ENCODE measurements at places on chromosomes 1 and 21. TPM values are rescaled to one million over a fixed set of nuclear protein-coding genes. Genes with fewer than 3 reads are reported as not detected.

- DNase-seq = peak; percentile 83
These were observed 59.1 kb downstream of the CAMK2N1 start for GRCh38 chr1:20426923-20427322.

DNA sequence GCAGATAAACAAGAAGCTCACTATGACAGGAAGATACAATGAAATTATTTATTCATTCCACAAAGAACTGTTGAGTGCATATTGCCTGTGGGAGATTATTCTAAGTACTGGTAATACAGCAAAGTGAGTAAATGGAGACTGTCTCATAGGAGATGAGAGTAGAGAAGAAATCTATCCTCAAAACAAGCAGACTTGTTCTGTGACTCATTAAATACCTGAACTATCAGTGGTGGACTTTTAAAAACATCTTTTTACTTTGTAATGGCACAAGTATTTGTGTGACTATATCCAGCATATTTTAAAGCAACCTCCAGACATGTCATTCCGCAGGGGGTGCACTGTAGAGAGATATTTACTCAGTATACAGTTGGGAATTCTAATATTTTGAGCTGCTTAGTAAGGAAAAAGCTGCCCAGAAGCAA lies 259.2 kb downstream of the FMN2 start:
- no peak for DNase-seq

GRCh38 chr1:223738465-223739365 lies 26.4 kb downstream of the CAPN2 start:
- no peak for DNase-seq

- DNase-seq = peak; percentile 57
These were observed 1.1 kb downstream of the NMNAT2 start for GRCh38 chr1:183416850-183417771.

GRCh38 chr1:27561124-27561899 lies 42.6 kb downstream of the AHDC1 start:
- no peak for DNase-seq

GRCh38 chr1:17163789-17164666 lies 40.9 kb upstream of the PADI1 start:
- peak; percentile 33 for DNase-seq

DNA sequence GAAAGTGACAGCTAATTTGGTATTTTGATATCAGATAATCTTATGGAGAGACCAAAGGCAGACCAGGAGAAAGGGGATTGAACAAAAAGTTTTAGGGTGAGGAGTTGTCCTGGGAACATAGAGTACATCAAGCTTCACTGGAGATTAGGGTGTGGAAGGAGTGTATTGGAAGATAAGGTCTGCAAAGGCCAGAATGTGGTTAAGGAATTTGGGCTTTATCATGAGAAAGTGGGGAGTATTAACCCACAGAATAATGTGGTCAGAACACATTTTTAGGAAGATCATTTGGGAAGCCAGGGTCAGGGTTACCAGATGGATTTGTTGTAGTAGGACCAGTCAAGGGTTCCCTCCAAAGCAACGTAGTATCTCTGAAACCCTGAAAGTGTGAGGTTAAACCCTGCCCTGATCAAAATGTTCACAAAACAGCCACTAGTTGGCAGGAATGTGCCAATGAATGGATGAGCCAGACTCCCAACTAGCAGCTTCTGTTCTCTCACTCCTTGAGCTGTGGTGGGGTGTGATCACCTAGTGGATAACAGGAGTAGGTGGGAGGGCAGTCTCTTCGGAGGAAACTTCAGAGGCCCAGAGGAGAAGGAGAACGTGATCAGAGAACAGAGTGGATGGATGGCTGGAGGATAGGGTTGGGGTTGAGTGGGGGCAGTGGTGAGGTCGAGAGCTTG lies 35.8 kb downstream of the SLC2A1 start:
- peak; percentile 62 for DNase-seq

- no peak for DNase-seq
These were observed 20.5 kb downstream of the MAPKAPK2 start for GRCh38 chr1:206705191-206705590.

DNA sequence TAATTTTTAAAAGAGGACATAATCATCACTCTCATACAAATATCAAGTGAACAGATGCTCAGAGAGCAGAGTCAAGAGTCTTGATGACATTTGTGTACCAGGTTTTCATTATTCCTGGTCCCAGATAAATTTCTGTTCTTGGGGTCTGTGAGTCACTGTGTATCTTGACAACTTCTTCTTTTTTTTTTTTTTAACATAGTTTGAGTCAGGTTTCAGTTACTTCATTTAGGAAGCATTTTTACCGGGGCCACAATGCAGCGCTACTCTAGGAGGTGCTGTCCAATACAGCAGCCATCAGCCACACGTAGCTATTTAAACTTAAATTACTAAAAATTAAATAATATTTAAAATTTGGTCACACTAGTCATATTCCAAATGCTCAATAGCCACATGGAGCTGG lies 188.1 kb upstream of the SAMSN1 start:
- no peak for DNase-seq

- no peak for DNase-seq
These were observed 51.4 kb upstream of the GJA8 start for GRCh38 chr1:147851149-147851548.

DNA sequence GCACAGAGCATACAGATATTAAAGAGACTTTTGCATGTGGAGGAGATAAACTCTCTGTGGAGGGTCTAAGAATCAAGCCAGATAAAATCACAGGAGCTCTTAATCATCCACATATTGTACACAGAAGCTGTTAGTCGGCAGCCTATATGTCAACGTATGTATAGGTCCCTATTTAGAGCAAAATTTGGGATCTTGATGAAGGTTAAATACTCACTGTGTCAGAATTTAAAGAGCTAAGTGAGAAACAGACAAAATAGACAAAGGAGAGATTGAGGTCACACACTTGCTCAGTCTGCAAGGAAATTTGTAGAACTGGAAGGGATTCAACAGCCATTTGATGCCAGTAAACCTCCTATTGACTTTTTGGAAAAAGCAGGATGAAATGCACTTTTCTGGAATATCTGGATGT lies 4.1 kb upstream of the IRF2BP2 start:
- peak; percentile 59 for DNase-seq

- DNase-seq = no peak
These were observed 1893.8 kb downstream of the NCAM2 start for GRCh38 chr21:22892028-22892427.

- DNase-seq = peak; percentile 90
These were observed 369.1 kb upstream of the VAMP3 start for GRCh38 chr1:7401814-7402547.

- peak; percentile 20 for DNase-seq
These were observed 94.5 kb downstream of the ROR1 start for GRCh38 chr1:63868268-63868781.

GRCh38 chr1:235722858-235723257 lies 73.3 kb upstream of the GNG4 start:
- no peak for DNase-seq

DNA sequence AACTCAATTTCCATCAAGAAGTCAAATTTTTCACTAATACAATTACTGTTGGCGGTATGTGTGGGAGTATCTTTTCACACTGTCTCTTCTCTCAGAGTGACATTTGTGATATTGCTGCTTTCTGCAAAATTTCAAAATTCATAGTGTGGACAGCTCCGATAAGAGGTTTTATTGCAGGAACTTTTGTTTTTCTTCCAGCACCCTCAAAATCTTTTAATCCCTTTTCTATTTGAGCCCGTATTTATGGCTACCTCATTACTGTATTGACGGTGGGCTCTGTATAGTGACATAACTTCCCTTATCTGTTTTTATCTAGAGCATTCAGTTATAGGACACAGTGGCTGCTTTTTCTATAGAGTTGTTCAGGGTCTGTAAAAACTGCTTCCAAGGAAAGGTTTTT lies 794.4 kb upstream of the TMPRSS15 start:
- no peak for DNase-seq

- no peak for DNase-seq
These were observed at the start of gene CD84 for GRCh38 chr1:160579216-160579701. Gene CD84 (minus strand): TSS chr1:160579496. CDS start chr1:160579437, 59 bp downstream.

- no peak for DNase-seq
These were observed 90.3 kb upstream of the PAXBP1 start for GRCh38 chr21:32861866-32862265.

DNA sequence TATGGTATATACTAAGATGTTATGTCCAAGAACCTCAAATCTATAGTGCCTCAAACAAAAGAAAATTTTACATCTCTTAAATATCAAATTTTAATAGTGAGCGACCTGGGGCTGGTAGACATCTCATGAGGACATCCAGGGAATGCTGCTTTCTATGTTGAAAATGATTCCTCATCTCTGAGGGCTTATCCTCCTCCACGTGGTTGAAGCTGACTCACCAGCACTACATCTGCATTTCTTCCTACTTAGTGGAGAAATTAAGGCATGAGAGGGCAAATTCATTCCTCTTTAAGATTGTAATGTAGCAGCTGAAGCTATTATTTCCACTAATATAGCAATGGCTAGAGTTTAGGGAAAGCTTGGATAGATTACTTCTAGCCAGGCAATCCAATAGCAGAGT lies 529.5 kb downstream of the COL11A1 start:
- DNase-seq = no peak

DNA sequence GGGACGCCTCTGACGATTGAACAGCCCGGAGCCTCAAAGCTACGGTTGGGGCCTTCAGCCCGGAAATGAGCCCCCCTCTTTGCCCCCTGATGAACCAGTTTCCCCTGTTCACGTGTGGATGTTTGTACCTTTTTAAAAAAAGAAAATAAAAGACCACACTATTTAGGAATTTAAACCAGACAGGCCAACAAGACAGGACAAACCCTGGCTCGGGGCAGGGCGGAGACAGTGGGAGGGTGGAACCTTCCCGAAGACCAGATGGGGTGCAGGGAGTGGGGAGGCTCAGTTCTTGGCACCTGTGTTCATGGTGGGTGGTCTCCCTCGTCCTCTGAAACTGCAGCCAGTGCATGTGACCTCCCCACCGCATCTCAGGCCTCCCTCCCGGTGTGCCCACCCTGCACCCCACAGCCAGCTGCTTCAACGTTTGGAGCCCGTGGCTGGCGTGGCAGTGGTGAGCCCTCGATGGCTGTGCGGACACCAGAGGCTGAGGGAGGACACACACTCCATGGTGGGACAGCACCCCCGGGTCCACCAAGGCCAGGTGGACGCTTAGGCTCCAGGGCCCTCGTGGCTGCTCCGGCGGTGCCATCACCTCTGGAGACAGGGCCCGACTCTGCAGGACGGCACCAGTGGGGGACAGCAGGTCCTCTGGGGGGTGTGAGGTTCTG lies 45.6 kb downstream of the COL18A1 start:
- DNase-seq = no peak

DNA sequence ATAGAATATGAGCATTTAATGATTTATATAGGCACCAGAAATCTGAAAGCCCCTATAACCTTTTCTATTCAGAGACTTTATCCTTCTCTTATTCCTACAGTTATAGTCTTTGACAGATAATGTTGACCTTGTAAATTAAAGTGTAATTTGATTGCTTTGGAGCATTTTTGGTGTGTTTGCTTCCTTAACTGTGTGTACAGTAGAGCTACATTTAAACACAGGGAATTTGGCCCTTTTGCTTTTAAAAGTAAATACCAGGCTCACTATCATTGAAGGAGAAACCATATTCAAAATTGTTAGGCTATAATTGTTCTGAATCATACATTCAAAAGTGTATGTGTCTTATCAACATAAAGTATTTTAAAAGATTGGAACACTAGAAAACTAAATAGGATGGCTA lies 33.0 kb downstream of the STXBP3 start:
- DNase-seq = no peak

- DNase-seq = no peak
These were observed 86.7 kb upstream of the LYPLAL1 start for GRCh38 chr1:219086956-219087469.

- no peak for DNase-seq
These were observed 7.6 kb upstream of the PLEKHA6 start for GRCh38 chr1:204367193-204367858.

DNA sequence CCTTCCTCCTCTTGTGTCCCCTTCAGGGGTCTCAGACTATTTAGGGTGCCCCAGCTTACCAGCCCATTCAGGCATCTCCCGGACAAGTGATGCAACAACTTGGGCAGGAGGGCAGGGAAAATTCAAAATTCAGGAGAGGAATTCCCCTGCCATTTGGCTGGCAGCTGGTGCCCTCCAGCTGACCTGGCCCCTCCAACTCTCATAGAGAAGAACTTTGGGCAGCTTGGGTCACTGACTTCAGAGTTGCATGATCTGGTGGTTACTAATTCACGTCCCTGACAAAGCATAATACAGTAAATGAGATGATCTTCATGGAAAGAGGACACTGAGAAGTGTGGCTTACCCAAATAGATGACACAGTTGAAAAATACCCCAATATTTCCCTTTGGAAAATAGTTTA lies at the start of gene FCAMR:
TSS of gene FCAMR (minus strand) at position 15 of the 400 bp plus-strand sequence. CDS start 335 bp downstream, outside the sequence.
- no peak for DNase-seq

DNA sequence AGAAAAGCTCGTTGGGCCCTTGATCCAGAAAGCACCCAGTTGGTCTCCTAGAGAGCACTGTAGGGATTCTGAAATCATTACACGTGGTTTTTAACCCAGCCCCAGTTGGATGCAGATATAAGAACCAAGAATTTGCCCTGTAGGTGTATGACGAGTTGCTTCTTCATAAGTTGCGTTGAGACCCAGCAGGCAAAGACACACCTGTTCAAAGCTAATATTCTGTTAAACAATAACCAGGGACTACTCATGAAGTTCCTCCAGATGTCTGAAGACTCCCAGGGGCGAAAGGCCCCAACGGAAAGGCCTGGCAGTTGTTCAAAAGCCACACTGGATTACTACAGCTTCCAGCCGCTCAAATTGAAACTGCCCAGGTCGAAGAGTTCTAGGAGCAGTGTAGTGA lies 88.6 kb upstream of the HNRNPU start:
- peak; percentile 26 for DNase-seq

DNA sequence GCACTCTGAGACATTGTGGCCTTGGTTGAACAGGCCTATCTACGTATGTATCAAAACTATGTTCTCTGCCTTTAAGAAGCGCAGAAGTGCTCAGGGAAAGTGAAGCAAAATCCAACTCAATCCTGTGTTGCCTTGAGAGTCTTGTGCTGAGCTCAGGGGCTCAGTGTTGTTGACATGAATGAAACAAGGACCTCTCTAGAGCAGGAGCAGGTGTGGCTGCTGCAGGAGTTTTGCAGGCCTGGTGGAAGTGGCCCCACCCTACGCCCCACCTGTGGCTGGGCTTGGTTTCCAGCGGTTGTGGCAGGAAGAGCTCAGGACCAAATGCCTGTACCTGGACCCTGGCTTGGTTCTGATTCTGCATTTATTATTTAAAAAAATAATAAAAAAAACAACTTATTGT lies 20.9 kb downstream of the CA6 start:
- no peak for DNase-seq

GRCh38 chr1:150072959-150073358 lies 5.4 kb downstream of the VPS45 start:
- no peak for DNase-seq

Gene INTS11
- total RNA-seq = 81.0 TPM

Gene ACOT11
- 0.85 TPM for total RNA-seq

Gene MROH7
- total RNA-seq = not detected

Gene SLC50A1
- 23.4 TPM for total RNA-seq

Gene DIRAS3
- total RNA-seq = 1.1 TPM

Gene PRDX6
- 448 TPM for total RNA-seq

Gene DYNLT4
- total RNA-seq = not detected

Gene FNDC10
- 0.76 TPM for total RNA-seq

Gene KCNK2
- total RNA-seq = not detected

Gene SMIM12
- 41.5 TPM for total RNA-seq

Gene OVAAL
- total RNA-seq = not detected

Gene GPR37L1
- not detected for total RNA-seq

Gene GPN2
- total RNA-seq = 8.5 TPM

Gene ZNF695
- 3.0 TPM for total RNA-seq
